Activated CD4-positive, alpha-beta T cell treated with anti-CD3 and anti-CD28 coated beads for 36 hours (primary cell): ENCODE measurements at places on chromosomes 3 and 15. TPM values are rescaled to one million over a fixed set of nuclear protein-coding genes. Genes with fewer than 3 reads are reported as not detected.

Gene C3orf33
- 1.5 TPM for total RNA-seq

GRCh38 chr15:101450403-101451265 lies 38.9 kb downstream of the PCSK6 start:
- H3K27ac ChIP-seq: no peak overlapping the region
- H3K27me3 ChIP-seq: peaks cover 29% of the 10 kb centered on the region
- H3K4me1 ChIP-seq: peaks cover 7% of the 10 kb centered on the region
- no peak for DNase-seq
- no peak overlapping the region for H3K4me3 ChIP-seq

DNA sequence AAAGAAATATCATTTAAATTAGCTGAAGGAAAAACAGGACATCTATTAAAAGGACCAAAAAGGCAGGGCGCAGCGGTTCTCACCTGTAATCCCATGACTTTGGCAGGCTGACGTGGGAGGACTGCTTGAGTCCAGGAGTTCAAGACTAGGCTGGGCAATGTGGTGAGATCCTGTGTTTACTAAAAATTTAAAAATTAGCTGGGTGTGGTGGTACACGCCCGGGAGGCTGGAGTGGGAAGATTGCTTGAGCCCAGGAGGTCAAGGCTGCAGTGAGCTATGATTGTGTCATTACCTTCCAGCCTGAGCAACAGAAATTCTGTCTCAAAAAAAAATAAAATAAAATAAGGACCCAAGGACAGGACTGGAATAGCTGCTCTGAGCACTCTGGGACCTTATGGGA lies 16.2 kb upstream of the HERC1 start:
- no peak overlapping the region for H3K4me3 ChIP-seq
- no peaks in the 10 kb centered on the region for H3K36me3 ChIP-seq
- H3K27ac ChIP-seq: no peak overlapping the region

DNA sequence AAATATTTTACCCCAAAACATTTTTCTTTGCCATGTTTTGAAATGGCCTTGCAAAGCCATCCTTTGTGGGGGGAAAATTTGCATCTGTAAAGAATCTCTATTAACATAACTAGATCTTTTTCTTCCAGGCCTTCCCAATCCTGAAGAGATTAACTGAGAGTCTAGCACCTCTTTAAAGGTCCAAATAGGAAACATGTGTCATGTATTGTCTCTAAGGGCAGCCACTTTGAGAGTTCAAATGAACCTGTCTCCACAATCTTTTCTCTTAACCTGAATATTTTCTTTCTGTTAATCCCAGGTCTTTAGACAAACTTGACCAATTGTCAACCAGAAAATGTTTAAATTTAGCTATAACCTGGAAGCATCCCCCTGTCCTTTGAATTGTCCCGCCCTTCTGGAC lies 236.6 kb upstream of the PROK2 start:
- H3K4me3 ChIP-seq: no peak overlapping the region
- no peaks in the 10 kb centered on the region for H3K36me3 ChIP-seq
- peaks cover 5% of the 10 kb centered on the region for H3K4me1 ChIP-seq
